ENCODE measurements at places on chromosomes 7 and 10. TPM values are rescaled to one million over a fixed set of nuclear protein-coding genes. Genes with fewer than 3 reads are reported as not detected.
A peak's percentile ranks its signal among the peaks of the same experiment; 100 is the strongest.

PIK3AP1 gene
- 1.7 TPM for total RNA-seq

DNA sequence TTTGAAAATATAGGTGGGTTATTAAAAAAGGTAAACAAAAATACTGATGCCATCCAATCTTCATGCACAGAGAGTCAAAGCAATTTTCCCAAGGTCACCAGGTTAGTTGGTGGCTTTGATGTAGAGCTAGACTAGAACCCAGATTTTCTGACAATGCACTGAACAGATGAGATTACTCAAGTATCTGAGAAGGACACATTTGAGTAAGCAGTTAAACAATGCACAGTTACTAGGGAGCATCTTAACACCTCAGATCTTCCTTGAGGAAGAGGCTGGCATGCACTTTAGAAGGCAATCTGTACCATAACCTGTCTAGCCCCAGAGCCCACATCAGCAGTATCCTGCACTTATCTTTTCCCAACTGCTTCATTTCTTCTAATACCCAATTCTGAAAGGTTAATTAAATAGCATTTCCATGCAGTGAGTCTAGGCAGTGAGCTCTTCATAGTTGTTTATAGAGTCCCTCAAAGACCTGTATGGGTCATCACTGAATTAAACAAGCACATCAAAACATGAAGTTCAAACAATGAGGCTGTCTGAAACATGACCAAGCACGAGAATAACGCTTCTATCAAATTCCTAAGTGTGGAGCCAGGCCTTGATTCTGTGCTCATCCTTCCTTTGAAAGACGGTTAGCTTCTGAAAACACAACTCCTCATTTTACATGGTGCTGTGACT is 38.2 kb upstream of the ANK3 start:
- no peaks in the 10 kb centered on the region for H3K27me3 ChIP-seq
- H3K4me1 ChIP-seq: peaks cover 5% of the 10 kb centered on the region
- H3K4me3 ChIP-seq: no peak overlapping the region
- DNase-seq: no peak
- H3K27ac ChIP-seq: no peak overlapping the region

DNA sequence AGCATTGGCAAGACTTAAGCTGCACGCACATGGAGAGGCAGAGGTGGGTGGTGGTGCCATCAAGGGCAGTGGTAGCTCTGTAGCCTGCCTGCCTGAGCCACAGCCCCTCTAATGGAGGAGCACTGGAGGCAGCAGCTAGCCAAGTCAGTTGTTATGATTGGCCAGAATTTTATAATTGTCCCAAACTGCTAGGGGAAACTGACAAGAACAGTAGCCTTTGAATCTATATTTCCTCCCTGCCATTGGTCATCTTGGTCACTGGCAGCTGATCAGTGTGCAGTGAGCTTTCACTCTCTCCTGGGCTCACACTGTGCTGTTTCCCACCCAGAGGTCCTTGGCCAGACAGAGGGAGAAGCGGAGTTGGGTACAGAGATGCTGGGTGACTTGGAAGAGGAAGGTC is 9.6 kb upstream of the ZNF783 start:
- no peaks in the 10 kb centered on the region for H3K27me3 ChIP-seq
- no peak for DNase-seq
- peaks cover 27% of the 10 kb centered on the region for H3K4me1 ChIP-seq
- H3K36me3 ChIP-seq: peaks cover 2% of the 10 kb centered on the region
- no peak overlapping the region for H3K27ac ChIP-seq

- H3K27me3 ChIP-seq: peaks cover 6% of the 10 kb centered on the region
- peaks cover 7% of the 10 kb centered on the region for H3K4me1 ChIP-seq
- no peak for DNase-seq
Measured at GRCh38 chr10:1293157-1293556, 237.0 kb downstream of the WDR37 start.

DNA sequence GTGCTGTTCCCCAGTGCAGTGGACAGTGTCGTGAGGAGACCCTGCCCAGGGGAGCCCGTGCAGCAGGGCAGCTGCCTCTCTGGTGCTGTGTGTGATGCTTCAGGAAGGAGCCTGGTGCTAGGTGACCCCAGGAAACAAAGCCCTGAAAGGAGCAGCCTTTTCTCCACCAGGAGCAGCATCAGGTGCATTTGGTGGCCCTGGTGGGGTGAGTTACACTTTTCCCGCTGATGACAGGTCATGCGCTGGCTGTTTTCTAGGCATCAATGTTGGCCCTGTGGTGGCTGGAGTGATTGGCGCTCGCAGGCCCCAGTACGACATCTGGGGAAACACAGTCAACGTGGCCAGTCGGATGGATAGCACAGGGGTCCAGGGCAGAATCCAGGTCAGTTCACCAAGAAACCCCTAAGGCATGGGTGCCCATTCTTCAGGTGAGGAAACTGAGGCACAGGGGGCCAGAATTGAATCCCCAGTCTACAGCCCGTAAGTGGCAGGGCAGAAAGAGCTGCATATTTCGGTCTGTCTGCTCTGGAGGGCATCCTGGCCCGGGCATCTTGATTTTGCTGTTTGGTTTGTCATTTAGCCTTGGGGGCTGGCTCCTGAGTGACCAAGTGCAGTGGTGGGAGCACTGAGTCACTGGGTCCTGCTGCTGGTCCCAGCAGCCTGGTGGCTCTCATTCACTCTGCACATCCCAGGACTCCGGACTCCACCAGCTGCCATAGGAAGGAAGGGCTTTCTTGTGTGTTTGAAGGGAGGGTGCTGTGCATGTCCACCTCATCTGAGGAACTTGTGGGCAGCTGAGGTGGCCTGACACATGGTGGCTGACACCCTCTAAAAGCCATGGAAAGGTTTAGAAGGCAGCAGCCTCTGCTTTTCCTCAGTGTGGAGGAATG is 136.3 kb downstream of the ADCY1 start:
- no peaks in the 10 kb centered on the region for H3K27me3 ChIP-seq
- H3K36me3 ChIP-seq: no peaks in the 10 kb centered on the region
- H3K4me3 ChIP-seq: no peak overlapping the region
- H3K4me1 ChIP-seq: no peaks in the 10 kb centered on the region
- no peak for DNase-seq
- no peak overlapping the region for H3K27ac ChIP-seq

DNA sequence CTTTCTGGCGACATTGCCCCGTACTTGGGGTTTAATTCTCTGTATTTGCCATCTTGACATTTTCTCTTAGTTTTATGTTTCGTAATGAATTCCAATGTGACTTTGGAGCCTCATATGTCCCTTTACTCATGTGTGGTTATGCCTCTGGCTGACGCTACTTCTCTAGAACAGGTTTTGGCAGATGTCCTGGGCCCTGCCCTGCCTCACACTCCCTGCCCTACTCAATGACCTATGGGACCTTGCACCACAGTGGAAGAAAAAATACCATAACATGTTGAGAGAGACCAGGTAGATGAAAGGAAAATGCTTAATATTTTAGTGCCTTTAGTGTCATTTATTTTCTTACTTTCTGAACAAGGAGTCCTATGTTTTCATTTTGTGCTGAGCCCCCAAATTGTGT is 400.5 kb downstream of the TFEC start:
- no peaks in the 10 kb centered on the region for H3K36me3 ChIP-seq
- peaks cover 1% of the 10 kb centered on the region for H3K27me3 ChIP-seq
- DNase-seq: no peak
- H3K4me1 ChIP-seq: no peaks in the 10 kb centered on the region

AMPH gene
- total RNA-seq: not detected

DNA sequence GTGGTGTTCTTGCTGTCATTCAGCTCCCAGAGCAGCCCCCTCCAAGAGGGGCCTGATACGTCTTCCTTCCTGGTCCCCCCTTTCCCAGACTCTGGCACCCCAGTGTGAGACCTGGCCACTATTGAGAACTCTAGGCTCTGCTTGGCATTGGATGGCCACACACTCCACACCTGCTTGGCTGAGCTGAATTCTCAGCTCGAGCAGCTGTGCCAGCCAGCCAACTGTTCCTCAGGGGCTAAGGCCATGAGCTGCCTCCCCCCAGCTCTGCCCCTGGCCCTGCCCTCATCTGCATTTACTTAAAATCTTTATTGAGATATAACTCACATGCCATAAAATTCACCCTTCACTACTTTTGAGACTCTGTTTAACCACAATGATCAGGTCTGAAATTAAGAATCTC is 6.7 kb downstream of the TLL2 start:
- no peaks in the 10 kb centered on the region for H3K36me3 ChIP-seq
- H3K27me3 ChIP-seq: peaks cover 15% of the 10 kb centered on the region
- no peak for DNase-seq
- H3K4me3 ChIP-seq: no peak overlapping the region
- H3K4me1 ChIP-seq: peaks cover under 1% of the 10 kb centered on the region

DNA sequence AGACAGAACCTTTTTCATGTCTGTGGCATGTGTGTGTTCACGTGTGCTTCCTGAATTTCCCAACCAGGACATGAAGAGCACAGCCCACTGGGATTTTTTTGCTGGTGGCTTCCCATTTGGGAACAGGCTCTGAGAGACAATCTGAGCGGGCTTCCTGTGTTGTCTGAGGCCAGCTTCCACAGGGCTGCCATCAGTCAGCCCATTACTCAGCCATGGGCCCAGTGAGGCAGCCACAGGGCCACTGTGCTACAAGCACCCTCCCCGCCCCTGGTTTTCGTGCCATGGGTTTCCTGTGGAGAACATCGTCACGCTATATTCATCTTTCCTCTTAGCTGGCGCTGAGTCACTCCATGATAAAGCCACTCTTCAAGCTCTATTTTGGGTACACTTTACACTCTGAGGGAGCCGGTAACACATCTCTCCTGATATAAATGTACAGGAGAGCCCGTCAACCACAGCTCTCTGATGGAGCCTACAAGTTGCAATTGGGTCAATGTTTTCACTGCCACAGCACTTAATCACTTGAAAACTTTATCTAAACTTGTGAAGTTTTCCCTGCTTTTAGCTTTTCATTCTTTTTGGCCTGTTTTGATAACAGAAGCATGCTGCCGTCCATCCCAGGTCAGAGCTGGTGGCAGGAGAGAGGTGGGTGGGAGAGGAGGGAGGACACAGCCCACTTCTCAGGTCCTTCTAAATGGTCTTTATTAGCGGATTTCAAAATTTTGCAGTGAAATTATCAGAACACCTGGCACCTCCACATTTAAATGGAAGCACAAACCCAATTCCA is 96.9 kb downstream of the HIPK2 start:
- peaks cover 45% of the 10 kb centered on the region for H3K4me1 ChIP-seq
- peaks cover 14% of the 10 kb centered on the region for H3K36me3 ChIP-seq
- H3K27me3 ChIP-seq: no peaks in the 10 kb centered on the region
- peak overlapping the region; percentile 88 for H3K27ac ChIP-seq
- H3K4me3 ChIP-seq: no peak overlapping the region
- DNase-seq: peak; percentile 91

- no peak overlapping the region for H3K27ac ChIP-seq
- peaks cover 24% of the 10 kb centered on the region for H3K27me3 ChIP-seq
- H3K4me3 ChIP-seq: no peak overlapping the region
- H3K36me3 ChIP-seq: no peaks in the 10 kb centered on the region
- no peak for DNase-seq
Measured at GRCh38 chr10:59366290-59366689, 3.9 kb upstream of the FAM13C start.

DNA sequence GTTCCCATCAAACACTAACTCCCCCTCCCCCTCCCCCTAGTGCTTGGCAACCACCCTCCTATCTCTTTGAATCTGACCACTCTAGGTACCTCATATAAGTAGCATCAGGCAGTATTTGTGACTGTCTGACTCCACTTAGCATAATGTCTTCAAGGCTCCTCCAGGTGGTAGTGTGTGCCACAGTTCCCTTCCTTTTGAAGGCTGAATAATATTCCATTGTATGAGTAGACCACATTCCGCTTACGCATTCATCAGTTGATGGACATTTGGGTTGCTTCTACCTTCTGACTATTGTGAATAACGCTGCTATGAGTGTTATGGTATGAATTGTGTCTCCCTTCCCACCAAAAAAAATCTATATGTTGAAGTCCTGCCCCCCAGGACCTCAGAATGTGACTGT is 89.6 kb downstream of the PRKAG2 start:
- DNase-seq: no peak
- H3K27ac ChIP-seq: no peak overlapping the region
- no peaks in the 10 kb centered on the region for H3K36me3 ChIP-seq
- no peak overlapping the region for H3K4me3 ChIP-seq

GRCh38 chr7:117127585-117128168 is 174.4 kb downstream of the ST7 start:
- H3K4me3 ChIP-seq: no peak overlapping the region
- peaks cover 2% of the 10 kb centered on the region for H3K36me3 ChIP-seq
- no peaks in the 10 kb centered on the region for H3K4me1 ChIP-seq
- no peaks in the 10 kb centered on the region for H3K27me3 ChIP-seq
- H3K27ac ChIP-seq: no peak overlapping the region

- H3K36me3 ChIP-seq: no peaks in the 10 kb centered on the region
- H3K4me1 ChIP-seq: no peaks in the 10 kb centered on the region
- no peak overlapping the region for H3K4me3 ChIP-seq
Measured at GRCh38 chr10:44196336-44196735, 188.6 kb downstream of the CXCL12 start.

PLAU gene
- total RNA-seq: 0.26 TPM

DNA sequence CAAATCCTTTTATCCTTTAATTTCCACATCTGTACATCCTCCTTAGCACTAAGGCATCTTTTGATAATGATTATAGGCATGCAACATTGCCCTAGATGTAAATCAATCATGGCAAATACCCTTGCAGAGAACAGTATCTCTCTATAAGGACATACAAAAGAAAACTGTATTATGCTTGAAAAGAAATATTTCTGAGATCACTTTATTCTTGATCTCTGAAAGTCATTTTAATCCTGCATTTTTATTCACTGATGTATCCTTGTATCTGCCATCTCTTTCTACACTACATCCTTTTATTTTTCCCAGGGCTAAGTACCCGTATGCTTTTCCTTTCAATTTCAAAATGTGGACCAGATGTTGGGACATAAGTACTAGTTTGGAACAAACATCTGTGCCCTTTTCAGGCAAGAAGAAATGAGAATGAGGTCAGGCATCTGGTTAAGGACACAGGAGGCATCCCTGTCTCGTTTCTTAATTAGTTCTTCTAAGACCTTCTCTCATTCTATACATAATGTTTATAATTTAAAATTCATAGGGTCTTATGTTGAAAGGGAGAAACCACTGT is 338.6 kb downstream of the CNTNAP2 start:
- no peaks in the 10 kb centered on the region for H3K27me3 ChIP-seq
- H3K27ac ChIP-seq: no peak overlapping the region

DNA sequence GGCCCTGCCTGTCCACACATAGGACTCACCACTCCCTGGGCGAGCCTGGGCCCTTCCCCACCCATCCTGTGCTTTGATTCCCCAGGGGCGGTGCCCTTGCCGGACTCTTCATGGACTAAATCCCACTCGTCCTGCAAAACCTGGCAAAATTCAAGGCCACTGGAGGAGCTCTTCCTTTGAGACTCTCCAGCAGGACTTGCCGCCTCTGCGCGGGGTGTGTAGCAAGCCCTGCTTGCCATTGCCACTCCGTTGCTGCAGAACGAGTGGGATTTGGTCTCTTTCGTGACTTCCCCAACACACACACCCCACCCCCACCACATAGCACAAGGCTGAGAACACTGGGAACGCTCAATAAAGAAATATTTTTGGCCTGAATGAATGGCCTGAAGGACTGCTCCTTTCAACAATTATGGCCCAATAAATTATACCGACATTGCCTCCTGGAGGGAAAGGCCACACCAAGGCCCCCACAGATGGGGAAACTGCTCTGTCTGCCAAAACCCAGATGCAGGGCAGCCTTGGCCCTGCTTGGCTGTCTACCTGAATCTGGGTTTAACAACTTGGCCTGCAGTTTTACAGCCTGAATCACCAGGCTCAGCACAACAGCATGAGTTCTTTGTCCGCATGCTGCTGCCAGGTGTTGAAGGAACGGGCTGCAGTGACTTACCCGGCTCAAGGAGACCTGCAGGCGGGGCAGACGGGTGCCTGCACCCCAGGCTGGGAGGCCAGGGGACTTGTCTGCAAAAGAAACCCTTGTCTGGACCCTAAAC is 72.8 kb upstream of the KAT6B start:
- H3K4me1 ChIP-seq: no peaks in the 10 kb centered on the region
- no peak for DNase-seq
- no peaks in the 10 kb centered on the region for H3K36me3 ChIP-seq
- no peaks in the 10 kb centered on the region for H3K27me3 ChIP-seq
- H3K4me3 ChIP-seq: no peak overlapping the region

Data from activated naive CD4-positive, alpha-beta T cell treated with anti-CD3 and anti-CD28 coated beads for 36 hours (primary cell).